ENCODE measurements at places on chromosomes 5 and 9.

DNA sequence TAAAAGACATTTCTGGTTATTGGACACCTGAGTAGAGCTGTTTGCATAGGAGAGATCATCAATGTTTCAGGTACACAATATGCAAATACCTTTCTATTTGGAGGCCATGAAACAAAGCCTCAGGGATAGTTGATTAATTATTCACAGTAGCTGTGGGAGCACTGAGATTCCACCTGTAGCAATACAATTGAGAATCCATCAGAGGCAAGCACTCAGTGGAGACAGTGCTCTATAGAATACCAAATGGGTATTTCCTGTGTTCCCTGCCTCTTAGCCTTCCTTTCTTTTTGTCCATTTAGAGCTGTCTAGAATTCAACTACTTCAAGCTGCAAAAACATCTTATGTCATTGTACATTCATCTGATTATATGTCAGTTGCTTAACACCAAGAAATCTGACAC lies 1754.0 kb upstream of the ACO1 start:
- no peak for DNase-seq

- DNase-seq = no peak
These were observed 124.9 kb downstream of the PPP2R2B start for GRCh38 chr5:146753641-146754040.

DNA sequence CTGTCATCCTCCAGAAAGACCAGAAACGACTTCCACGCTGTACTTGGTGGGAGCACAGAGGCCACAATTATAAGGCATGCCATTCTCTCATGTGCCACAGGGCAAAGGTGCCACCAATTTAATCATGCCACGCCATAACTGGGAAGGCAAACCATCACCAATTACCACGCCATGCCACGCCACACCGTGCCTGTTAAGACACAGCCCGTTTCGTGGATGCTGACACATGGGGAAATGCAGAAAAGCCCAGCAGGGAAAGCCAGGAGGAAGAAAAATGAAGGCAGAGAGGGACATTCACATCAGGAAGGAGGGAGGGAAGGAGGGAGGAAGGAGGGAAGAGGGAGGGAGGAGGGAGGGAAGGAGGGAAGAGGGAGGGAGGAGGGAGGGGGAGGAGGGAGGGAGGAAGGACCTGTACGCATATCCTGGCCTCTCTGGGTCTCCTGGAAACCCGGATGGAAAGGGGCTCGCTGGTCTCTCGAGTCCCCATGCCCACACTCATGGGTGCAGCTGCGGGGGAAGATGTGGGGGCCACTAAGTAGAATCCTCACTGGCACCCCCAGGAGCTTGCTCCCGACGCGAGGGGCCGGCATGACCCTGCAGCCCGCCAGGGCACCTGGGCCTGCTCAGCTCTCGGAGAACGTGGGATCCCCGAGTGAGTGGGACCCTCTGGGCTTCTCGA lies 61.7 kb upstream of the UBAC1 start:
- DNase-seq = no peak

DNA sequence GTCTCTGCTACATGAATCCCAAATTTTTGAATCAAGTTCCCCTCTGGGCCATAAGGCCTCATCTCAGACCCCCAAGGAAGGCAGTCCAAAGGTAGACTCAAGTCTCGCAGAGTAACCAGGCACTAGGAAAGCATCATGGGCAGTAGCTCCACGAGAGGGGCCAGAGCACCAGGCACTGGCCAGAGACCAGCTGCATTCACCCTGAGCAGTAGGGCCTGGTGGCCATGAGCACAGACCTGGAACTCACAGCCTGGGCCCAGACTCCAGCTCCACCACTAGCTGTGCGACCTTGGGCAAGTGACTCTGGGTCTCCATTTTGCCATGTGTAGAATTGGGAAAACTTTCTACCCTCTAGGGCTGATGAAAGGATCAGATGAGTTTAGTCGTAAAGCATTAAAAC lies 28.5 kb downstream of the NANS start:
- no peak for DNase-seq

DNA sequence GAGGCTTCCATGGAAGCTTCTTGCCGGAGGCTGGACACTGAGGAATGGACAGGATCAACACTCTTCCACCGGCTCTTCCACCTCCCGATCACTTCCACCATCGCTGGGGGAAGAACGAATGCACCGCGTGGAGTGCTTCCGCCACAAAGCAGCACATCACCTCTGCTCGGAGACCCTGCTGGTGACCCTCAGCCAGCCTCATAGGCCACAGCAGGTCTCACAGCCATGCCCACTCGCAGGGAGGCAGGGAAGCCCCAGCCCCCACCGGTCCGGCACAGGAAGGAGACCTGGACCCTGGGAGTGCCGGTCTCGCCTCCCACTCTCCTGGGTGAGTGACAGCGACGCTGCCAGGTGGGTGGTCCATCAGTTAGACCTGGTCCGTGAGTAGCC lies 4.7 kb downstream of the MRPL36 start:
- DNase-seq = no peak

DNA sequence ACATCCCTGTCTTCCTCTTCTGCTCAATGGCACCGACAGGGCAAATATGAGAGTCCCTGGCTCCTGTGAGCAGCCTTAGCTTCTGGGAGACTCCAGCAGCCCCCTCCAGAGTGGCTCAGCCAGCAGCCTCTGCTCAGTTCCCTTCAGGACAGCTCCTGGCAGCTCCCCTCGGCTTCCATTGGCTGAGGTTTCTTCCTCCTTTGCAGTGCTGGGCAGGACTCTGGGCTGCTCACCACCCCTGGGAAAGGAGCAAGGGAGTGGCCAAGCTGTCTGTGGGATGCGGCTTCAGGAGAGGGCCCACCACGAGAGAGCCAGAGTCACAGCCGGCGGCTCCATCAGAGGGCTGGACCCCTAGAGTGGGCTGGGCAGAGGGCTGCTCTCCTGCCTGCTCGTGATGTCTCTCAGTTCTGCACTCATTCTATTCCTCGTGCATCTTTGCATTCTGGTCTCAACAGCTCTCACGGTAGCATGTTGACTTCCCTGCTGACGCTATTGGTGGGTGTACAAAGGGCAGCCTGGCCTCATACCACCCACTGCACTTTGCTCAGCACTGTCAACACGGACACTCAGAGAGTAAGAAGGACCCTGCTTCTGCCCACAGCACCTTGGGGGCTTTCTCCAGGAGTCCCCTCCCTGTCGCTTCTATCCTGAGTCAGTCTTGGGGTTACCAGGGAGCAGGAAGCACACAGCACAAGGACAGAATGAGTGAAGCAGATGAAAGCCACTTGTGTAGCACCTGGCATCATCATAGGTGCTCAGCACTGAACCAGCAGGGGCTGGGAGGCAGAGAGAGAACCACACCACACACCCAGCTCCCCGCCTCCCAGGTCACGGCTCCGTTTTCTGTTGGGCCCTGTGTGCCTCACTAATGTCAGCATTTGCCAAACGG lies 80.9 kb upstream of the ALDH1B1 start:
- DNase-seq = no peak

- no peak for DNase-seq
These were observed 29.1 kb downstream of the FOCAD start for GRCh38 chr9:20713172-20713571.

GRCh38 chr5:72179028-72179815 lies 71.9 kb downstream of the MAP1B start:
- no peak for DNase-seq

DNA sequence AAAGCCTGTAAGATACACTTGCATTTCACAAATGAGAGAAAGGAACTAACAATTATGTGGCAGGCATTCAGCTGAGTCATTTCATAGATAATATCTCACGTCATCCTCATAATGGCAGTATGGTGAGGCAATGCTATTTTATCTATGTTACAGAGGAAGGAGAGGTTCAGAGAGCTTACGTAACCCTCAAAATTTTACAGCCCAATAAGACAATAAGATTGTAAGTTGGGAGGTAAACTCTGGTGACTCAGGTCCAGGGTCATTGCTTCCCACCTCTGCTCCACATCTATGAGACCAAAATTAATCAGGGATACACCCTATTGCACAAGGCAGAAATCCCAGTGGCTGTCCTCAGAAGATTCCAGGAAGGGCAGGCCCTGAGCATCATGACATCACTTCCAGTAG lies 309.7 kb downstream of the NSG2 start:
- DNase-seq = no peak

DNA sequence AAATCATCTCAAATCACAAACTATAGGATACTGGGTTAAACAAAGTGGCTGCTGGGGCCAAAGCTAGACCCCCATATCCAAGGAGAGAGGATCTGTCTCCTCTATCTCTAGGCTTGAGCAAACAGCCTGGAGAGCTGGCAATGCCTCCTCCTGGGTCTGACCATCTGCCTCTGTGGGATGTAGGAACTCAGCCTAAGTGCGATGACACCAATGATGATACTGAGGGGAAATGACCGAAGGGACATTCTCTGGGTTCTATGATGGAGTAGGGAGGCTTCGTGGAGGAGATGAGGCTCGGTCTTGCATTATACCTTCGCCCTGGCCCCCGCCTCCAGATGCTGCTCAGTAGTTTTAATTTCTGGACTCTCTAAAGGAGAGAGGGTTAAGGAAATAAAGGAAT lies 9.3 kb upstream of the SPATA24 start:
- DNase-seq = no peak

- DNase-seq = no peak
These were observed 610.9 kb downstream of the CHSY3 start for GRCh38 chr5:130514984-130515690.

DNA sequence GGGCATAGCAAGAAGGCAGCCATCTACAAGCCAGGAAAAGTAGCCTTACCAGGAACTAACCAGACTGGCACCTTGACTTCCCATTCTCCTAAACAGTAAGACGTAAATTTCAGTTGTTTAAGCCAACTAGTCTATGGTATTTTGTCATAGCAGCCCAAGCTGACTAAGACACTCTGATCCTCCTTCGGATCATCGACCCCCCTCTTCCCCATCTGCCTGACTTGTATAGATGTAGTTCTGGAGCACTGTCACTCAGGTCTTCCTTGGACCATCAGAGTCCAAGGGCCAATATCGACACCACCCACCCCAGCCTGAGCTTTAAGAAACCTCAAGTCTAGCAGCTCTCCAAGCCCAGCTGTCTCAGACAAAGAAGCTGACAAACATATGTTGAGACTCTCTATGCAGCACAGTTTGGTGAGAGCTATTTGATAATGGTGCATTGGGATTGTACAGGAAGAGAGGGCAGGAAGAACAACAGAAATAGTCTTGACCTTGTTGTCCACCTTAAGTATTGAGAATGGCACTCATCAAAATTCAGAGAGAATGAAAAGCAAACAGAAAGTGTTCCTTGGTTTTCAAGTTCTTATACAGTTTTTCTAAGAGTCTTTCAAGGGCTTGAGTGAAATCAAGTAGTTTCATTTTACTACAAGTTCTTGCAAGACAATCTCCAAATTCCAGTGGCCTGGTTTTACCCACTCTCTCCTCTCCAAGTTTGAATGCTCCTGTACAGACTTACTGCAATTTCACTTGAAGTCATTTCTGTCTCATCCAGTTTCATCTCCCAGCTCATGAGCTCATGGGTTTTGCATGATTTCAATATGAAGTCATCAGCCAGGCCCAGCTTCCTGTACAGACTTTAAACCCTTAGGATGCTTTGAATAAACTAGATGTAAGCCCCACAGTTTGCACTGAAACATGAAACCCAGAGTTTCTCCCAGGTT lies 122.3 kb upstream of the RAI14 start:
- DNase-seq = no peak

DNA sequence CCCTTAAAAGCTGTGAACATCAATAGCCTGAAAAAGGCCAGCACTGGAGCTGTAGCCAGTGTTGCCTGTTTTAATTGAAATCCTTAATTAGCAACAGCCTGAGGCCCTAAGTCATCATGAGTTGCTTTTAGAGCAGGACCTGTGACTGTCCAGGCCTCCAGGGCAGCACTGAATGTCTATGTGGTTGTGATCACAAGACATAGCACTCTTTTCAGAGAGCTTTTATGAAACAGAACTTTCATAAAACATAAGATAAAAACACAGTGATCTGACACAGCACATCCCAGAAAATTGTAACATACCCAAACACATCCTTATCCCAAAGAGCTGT lies 85.5 kb upstream of the MYO10 start:
- no peak for DNase-seq

DNA sequence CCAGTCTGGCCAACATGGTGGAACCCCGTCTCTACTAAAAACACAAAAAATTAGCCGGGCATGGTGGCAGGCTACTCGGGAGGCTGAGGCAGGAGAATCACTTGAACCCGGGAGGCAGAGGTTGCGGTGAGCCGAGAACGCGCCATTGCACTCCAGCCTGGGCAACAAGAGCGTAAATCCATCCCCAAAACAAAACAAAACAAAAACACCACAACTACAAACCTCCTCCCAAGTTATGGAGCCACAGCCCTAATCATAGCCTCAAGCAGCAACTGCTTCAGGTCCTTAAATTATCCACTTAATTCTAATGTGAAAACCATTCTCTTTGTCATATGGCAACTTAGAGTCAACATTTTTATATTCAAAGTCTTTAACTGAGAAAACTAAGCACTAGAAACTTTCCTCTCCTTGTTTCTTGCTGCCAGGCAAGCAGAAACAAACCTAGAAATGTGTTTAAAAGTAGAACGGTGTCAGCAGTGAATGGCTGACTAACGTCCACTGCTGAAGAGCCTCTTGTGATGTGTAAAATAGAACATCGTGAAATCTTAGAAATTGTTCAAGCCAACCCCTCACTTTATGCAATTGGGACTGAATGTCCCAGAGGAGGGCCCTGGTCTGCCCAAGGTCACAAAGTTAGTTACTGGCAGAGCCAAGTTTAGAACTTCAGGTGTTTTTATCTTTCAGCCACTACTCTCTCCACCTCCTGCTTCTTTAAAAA lies 5.7 kb downstream of the TMEM245 start:
- no peak for DNase-seq

DNA sequence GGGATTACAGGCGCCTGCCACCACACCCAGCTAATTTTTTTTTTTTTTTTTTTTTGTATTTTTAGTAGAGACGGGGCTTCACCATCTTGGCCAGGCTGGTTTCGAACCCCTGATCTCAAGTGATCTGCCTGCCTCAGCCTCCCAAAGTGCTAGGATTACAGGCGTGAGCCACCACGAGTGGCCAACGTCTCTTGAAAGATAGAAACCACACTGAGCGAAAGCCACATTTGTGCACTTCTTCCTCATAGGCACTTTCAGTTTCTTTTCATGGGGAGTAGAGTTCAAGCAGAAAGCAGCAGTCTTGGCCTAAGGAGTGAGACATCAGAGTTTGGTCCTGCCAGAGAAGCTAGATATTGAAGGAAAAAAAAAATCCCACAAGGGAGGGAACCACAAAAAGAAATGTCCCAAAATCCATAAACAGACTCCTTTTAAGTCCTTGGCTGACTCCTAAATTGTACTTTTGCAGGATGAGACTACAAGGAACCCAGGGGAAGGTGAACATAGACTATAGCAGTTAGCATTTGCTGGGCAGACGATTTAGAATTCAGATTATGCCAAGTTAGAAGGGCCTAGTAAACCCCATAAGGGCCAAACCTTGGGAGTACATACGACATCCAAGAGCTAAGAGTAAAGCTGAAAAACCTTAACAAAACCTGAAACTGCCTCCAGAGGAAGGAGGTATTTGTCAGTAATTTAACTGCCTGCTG lies 43.9 kb upstream of the GLIPR2 start:
- DNase-seq = no peak

DNA sequence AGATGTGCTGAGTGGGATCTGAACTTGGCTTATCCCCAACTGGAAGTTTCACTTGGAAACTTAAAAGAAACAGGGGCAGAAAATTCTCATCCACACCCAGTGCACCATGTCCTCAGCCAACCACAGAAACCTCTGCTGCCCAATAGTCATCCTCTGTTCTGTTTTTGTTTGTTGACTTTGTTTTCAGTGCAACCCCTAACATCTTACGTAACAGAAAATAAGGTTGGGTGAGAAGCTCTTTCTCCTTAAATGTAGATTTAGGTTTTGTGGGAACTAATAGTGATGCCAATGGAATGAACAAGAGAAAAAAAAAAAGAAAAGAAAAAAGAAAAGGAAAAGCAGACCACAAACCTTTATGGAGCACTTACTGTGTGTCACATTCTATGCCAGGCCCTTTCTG lies 262.8 kb downstream of the PAPPA start:
- no peak for DNase-seq

- DNase-seq = no peak
These were observed at the start of gene NTRK2 for GRCh38 chr9:84669288-84670137. Gene NTRK2, plus strand, starts transcription at chr9:84669729. Its CDS starts 1,020 bp downstream, at chr9:84670749.
